Caudate nucleus (tissue), 63 donors: ENCODE measurements at places on chromosomes 5 and 9.

DNA sequence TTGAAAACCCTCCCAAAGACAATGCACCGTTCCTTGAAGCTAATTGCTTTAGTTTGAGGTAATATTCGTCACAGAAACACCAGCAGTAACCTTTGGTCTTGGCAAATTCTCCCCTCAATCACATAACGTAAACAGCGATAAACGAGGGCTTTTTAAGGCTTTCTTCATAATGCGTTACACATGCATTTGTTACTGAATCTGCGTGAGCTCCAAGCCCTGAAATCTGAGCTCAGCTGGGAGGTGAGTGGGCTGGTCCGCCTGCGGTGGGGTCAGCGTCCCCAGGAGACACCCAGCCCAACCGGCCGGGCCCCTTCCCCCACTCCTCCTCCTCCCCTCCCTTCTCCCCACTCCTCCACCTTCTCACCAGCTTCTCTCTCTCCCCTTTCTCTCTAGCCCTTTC lies 91.1 kb downstream of the BARX1 start:
- DNase-seq, result no peak

GRCh38 chr9:18721267-18721994 lies 247.5 kb downstream of the ADAMTSL1 start:
- no peak for DNase-seq

GRCh38 chr5:178818094-178818493 lies 41.7 kb upstream of the ZNF354B start:
- no peak for DNase-seq

GRCh38 chr9:129719135-129719534 lies 33.7 kb downstream of the PTGES start:
- DNase-seq, result no peak

GRCh38 chr5:1919209-1919566 lies 36.5 kb upstream of the IRX4 start:
- no peak for DNase-seq

GRCh38 chr9:127698985-127699670 lies 7.7 kb upstream of the CFAP157 start:
- DNase-seq, result peak; percentile 90

GRCh38 chr5:173328844-173329490 lies 753 bp upstream of the STC2 start:
- no peak for DNase-seq
